ENCODE measurements at places on chromosomes 5 and 9.

- no peak for DNase-seq
Observed at GRCh38 chr9:8825585-8826147, 1026.1 kb upstream of the DMAC1 start.

GRCh38 chr5:82425591-82425990, 147.4 kb upstream of the RPS23 start:
- no peak for DNase-seq

GRCh38 chr5:123414974-123415373, 8.2 kb downstream of the CEP120 start:
- no peak for DNase-seq

DNA sequence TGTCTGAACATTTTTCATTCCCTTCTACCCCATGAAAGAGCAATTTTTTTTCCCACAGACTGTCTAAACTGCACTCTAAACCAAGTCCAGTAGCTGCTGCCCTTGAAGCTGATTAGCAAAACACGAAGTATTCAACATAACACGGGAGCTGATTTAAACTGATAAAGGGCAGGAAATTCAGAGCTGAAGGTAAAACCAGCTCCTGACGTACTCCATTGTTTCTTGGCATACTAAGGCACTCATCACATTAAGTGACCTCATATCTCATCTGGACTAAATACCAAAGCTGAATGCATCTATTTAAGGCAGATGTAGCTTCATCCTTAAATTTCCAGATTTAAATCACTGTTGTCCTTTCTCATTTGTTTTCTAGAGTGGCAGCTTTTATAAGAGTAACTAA, 12.0 kb downstream of the GDF9 start:
- no peak for DNase-seq

- DNase-seq = no peak
Observed at GRCh38 chr9:123069010-123069481, 35.6 kb downstream of the GPR21 start.

- DNase-seq = no peak
Observed at GRCh38 chr9:103287361-103287760, 292.2 kb downstream of the CYLC2 start.

DNA sequence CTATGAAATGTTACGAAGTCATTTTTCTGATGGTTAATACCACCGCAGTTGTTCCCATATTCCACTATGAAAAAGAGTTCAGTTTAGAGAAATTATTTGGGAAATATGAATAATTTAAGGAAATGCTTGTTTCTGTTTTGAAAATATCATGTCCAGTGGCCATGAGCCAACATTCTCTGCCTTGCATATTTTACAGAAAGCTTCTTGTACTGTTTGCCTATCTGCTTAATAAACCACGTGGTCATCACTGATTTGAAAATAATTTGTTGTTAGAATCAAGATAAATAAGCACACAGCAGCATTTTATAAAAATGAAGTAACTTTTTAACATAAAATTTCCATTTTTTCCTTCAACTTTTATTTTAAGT, 381.5 kb upstream of the CDH18 start:
- no peak for DNase-seq

DNA sequence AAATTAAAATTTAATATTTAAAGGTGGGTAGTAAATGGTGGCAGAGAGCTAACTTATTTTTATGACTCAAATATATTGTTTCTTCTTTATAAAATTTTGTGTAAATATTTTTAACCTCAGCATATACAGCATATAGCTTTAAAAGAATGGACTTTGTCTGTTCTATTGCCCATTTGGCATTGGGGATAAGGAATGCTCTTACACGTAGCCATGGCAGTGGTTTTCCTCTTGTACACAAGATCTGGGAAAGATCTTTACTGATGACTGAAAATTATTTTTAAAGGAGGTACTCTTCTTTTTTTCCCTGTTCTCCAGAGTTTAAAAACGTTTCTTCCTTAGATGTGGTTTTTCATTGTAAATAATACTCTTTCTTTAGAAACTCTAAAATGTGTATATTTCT, 75.0 kb downstream of the PBX3 start:
- DNase-seq = no peak

DNA sequence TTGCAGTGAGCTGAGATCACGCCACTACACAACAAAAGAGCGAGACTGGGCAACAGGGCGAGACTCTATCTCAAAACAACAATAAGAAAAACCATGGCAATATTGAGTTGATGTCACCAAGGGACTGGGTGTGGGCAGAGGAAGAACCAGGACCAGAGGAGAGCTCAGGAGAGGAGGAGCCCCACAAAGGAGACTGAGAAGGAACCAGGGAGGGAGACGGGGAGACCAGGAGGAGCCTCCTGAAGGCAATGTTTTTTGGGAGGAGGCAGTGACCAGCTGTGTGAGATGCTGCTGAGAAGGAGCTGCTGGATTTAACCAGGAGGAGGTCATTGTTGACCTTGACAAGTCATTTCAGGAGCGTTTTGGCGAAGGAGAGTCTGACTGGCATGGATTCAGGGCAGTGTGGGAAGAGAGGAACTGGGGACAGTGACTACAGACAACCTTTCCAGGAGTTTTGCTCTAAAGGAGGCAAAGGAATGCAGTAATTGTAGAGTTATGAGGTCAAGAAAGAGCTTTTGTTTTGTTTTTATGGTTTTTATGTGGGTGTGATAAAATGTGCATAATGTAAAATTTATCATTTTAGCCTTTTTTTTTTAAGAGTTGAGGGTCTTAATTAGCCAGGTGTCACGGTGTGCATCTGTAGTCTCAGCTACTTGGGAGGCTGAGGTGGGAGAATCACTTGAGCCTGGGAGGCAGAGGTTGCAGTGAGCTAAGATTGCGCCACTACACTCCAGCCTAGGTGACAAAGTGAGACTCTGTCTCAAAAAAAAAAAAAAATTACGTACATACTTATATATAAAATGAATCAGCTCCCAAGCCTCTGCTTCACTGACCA, 17.9 kb downstream of the TRUB2 start:
- no peak for DNase-seq

- DNase-seq = no peak
Observed at GRCh38 chr5:73183000-73183399, 10.0 kb downstream of the TMEM174 start.

GRCh38 chr9:70480405-70480980, 66.0 kb upstream of the KLF9 start:
- DNase-seq = no peak

DNA sequence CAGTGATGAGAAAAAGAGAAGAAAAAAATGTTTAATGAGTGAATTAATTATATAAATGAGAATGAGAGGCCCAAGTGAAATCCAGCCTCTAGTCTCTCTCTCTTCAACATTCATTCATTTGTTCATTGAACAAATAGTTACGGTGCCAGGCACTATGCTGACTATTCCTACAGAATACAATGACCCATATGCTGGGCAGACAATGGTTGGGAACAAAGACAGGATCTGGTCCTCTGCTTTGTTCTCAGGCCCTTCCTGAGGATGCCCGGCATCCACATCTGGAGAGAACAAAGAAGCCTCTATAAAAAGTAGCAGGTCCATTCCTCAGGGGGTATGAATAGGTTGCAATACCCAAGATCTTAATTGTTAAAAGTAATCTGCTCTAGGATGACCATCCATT, 6.9 kb downstream of the ADAM19 start:
- DNase-seq = no peak

- no peak for DNase-seq
Observed at GRCh38 chr5:2998106-2998505, 246.6 kb upstream of the IRX2 start.

- no peak for DNase-seq
Observed at GRCh38 chr5:103208460-103208859, 50.1 kb upstream of the MACIR start.
